ENCODE measurements at places on chromosomes 1 and 21. TPM values are rescaled to one million over a fixed set of nuclear protein-coding genes. Genes with fewer than 3 reads are reported as not detected.

Gene TNNI3K
- 2.9 TPM for total RNA-seq

Gene PLEKHM2
- total RNA-seq, result 25.8 TPM

Gene B3GALT5
- total RNA-seq, result 0.28 TPM

Gene RASSF5
- total RNA-seq, result 25.5 TPM

Gene DNAI4
- total RNA-seq, result 9.0 TPM

Gene OR4F16
- total RNA-seq, result 0.22 TPM

Gene KRTAP12-1
- total RNA-seq, result not detected

Gene IL6R
- total RNA-seq, result 6.5 TPM

Gene LRRC71
- total RNA-seq, result 0.11 TPM

Gene CR1L
- 0.23 TPM for total RNA-seq

Gene G0S2
- total RNA-seq, result 161 TPM

Gene CADM3
- 5.2 TPM for total RNA-seq
